ENCODE measurements at places on chromosomes 1 and 21.

DNA sequence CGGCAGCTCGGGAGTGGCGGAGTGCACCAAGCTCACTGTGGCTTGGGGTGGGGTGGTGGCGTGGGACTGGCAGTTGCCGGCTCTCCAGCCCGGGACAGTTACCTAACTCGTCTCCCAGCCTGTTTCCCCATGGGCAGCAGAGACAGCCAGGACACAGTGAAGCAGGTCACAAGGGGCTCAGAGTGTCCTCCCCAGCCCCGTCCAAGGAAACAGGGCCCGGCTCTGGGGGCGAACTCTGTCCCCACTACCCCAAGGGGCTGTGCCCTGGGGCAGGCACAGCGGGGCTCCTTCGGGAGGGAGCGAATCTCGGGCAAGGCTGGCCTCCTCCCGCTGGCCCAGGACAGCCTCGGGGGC is 759 bp downstream of the GPR157 start:
- no peak for DNase-seq

DNA sequence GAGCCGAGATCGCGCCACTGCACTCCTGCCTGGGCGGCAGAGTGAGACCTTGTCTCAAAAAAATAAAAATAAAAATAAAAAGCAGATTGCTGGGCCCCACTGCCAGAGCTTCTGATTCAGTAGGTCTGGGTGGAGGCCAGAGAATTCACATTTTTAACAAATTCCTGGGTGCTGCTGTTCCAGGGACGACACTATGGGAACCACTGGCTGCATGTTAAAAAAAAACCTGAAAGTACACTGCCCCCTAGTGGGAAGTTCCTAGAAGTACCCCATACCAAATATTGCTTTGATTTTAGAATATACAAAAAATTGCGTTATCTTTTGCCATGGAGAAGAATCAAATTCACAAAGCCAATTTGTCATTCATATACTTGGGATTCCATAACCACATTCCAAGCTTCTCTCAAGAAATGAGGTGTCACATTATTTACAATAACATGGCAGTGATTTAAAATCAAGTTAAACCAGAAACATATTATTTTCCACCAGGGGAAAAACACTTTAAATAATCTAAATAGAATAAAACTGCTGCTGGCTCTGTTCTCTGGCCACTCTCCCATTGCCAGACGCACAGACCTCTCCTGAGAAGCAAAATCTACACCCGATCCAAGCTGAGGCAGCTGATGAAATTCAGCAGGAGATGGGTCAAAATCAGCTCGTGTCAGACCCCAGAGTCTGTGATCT is 27.4 kb downstream of the SYF2 start:
- peak; percentile 60 for DNase-seq

GRCh38 chr1:189697113-189697512 is 780.6 kb downstream of the BRINP3 start:
- DNase-seq: no peak

DNA sequence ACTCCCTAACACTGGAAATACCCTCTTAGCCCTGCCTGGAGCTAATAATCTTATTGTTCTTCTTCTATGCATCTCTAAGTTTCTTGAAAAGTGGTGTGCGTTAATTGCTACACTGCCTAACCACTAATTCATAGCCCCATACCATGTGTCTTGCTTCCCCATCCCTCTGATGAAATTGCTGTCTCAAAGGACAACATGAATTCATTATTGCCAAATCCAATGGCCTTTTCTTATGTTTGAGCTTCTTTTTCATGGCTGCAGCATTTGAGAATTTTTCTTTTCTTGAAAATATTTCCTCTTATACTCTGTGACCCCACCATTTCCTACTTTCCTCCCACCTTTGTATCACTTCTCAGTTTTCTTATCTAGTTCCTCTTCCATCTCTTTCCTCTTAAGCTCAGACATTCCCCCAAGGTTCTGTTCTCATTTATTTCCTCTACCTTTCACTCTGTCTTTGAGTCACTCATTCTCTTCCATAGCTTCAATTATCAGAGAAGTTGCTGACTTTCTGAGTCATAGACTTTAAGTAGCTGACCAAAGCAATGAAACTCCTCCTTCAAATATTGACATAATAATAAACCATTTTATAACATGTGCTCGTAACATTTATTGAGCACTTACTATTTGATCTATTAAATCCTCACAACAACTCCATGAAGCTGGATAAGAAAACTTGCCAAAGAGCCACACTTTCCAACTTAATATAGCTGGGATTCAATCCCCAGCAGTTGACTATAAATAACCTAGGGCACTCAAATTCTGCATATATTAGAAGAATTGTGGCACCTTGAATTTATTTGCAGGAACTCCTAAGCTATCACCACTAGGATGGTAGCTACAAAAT is 35.5 kb upstream of the ATP6V1G3 start:
- no peak for DNase-seq

- DNase-seq: no peak
Measured at GRCh38 chr1:175599212-175599705, 144.1 kb downstream of the TNR start.

GRCh38 chr1:180586671-180587155 is 27.9 kb downstream of the OVAAL start:
- no peak for DNase-seq

DNA sequence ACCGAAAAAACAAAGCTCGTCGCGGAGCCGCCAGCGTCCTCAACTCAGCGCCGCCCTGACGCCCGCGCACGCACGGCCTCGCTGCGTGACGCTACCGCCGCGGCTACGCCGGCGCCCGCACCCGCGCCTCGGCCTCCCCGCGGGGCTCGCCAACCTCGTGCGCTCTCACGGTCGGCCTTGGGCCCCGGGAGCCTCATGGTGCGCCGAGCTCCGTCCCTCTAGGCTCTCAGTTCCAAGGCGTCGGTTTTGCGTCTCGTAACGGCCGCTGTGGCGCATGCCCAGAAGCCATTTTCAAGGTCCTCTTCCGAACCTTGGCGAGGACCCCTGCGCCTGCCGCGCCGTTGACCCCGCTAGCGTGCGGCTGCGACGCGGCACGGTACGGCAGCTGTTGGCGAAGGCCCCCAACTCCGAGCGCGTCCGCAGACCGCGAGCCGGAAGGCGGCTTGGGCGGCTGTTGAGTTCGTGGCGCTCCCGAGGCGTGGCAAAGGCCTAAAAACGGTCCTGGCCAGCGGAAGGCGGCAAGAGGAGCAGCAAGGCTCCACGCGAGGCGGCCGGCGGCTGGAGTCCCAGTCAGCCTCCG is at the start of gene HENMT1:
HENMT1 (minus strand) TSS at position 64 of the 580 bp plus-strand sequence. CDS start 1,209 bp downstream, outside the sequence.
- peak; percentile 58 for DNase-seq

DNA sequence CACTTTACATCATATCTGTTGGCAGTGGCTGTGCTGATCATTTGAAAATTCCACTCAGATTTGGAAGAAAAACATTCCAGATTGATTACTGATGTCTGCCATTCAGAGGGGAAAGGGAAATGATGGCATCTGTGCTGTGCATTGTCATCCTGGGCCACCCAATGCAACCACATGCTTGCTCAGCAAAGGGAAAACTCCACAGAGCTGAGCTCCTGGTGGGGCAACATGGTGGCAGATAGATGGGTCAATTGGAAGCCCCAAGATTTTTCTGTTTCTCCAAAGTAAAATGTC is 11.8 kb downstream of the OXCT2 start:
- DNase-seq: no peak

GRCh38 chr1:89125240-89125912 is 538 bp downstream of the GBP2 start:
- no peak for DNase-seq

GRCh38 chr1:62381831-62382657 is 54.8 kb upstream of the USP1 start:
- DNase-seq: no peak

DNA sequence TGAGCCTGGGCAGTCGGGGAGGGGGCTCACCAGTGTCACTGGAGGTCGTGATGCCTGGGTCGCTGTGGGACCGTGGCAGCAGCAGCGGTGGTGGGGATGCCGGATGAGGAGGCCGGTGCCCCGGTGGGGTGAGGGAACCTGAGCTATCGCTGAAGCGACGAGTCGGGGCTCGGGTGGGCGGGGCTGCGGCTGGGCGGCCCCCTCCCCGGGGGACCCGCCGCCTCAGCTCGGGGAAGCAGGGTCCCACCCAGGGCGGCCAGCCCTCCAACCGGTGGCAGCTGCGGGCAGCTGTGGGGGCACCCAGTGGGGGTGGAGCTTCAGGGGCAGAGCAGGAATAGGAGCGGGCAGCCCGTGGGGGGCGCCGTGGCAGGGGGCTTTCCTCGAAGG is 5.0 kb downstream of the ENTREP3 start:
- no peak for DNase-seq

DNA sequence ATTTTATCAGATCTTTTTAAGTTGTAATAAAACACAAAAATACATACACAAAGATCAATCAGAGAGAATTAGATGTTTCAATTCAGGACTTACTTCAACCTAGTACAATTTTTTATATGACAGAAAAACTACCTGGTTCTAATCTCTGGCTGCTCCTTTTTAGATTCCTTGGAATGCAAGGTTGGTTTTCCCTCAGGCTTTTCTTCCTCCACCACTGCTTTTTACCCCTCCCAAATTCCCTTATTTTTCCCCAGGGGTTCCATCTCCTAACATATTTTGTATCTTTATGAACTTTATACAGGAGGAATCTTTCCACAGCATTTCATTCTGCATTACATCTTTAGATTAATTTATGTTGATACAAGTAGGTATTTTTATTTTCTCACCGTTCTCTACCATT is 33.2 kb downstream of the PIK3R3 start:
- DNase-seq: no peak

DNA sequence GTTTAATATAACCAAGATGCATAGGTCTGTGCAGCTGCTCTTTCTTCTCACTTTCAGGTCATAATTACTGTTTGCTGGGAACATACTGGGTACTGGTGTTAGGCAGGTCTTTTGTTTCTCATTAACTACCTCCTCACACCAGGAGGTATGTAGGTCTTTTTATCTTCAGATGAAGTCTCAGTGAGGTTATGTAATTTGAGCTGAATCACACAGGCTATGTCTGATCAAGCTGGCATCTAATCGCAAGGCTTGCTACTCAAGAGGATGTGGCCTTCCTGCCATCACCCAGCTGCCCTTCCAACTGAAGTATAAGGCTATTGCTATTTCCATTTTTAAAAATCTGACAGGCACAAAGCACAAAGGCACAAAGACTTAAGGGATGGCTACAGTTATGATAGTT is 96.4 kb downstream of the RUNX1 start:
- no peak for DNase-seq

GRCh38 chr1:150813028-150813707 is 5.1 kb upstream of the CTSK start:
- DNase-seq: peak; percentile 26

- no peak for DNase-seq
Measured at GRCh38 chr1:26218906-26219494, 15.0 kb upstream of the CEP85 start.

GRCh38 chr1:247557926-247558674 is 9.2 kb downstream of the GCSAML start:
- no peak for DNase-seq

- no peak for DNase-seq
Measured at GRCh38 chr1:59541891-59542290, 245.0 kb downstream of the FGGY start.

DNA sequence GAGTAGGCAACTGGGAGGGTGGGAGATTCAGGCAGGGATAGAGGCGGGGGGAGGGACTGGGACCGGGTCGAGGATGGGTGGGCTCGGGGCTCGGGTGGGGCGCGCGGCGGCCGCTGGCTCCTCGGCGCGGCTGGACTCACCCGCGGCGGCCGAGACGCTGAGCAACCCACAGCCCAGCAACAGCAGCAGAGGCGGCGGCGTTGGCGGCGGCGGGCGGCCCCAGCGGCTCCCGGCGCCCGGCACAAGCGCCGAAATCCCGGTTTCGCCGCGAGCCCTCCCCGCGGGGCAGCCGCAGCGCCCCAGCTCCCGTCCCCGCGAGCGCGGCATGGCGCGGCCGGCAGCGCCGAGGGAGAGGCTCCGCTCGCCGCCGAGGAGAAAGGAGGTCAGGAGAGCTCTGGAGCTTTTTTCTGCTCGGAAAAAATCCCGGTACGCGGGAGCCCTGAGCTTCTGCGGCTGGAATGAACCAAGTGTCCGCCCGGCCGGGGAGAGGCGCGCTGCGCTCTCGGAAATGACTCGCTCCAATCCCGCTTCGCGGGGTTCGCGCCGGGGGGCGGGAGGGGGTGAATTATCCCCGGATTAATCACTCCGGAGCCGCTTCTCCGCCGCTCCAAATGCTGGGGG is at the start of gene CSMD2:
CSMD2 (minus strand) TSS at position 460 of the 621 bp plus-strand sequence; CDS start at position 327, 133 bp downstream.
- DNase-seq: peak; percentile 78

GRCh38 chr1:4600615-4601460 is 53.6 kb upstream of the AJAP1 start:
- DNase-seq: no peak

DNA sequence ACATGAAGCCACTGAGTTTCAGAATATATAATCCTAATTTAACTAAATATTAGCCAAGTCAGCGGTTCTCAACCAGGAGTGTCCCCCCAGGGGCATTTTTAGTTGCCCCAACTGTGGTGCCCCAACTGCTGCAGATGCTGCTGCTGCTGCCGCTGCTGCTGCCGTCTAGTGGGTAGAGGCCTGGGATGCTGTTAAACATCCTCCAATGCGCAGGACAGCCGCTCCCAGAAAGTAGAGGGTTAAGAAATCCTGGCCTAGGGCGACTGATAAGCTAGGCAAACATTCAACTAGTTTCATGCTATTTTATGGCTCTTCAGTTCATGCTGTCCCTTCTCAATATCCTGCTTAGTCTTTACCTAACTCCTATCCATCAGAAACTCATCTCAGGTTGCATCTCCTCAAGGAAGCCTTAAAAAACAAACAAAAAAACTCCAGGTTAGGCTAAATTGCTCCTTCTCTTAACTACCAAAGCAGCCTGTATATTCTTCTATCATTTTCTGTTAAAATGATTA is 9.9 kb upstream of the DCAF6 start:
- DNase-seq: no peak

DNA sequence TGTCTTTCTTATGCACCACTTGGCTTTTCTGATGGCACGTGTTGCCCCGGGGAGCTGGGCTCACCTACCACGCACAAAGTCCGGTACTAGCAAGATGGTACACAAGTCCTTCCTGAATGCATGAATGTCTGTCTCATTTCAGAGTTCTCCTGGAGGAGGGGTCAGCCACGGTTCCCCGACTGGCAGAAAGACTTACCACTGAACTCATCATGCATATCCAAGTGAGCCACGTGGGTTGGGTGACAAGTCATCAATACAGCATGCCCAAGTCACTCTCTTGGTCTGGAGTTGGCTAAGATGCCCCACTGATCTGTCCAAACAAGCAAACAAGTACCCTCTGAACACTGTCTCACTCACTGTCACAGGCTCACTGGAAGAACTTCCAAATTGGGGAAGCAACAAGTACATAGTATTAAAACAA is 28.6 kb upstream of the MX1 start:
- no peak for DNase-seq

DNA sequence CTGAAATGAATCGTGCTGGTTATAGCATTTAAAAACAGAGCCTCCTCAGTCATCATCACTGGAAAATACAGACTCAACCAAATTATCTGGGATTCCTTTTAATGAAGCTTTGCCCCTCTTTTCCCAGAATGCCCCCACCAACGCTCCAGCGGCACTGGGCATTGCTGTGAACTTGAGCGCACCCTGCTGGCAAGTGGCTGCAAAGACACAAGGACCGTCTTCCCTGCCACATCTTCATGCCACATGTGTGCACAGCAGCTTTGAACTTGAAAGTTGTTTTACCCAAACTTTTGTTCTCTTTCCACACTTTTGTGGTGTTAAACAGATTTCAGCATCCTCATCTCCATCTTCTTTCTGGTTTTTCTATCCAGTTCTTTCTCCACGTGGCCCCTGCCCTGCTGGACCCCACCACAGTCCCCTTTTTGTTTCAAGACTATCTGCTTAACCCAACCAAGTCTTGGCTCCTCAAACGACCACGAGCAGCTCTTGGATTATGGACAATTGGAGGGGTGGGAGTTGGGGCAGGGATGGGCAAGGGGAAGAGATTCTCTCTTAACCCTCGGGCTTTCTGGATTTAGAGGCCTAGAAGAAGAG is 12.8 kb upstream of the LMX1A start:
- DNase-seq: peak; percentile 77

GRCh38 chr1:20486457-20487235 is 636 bp upstream of the CAMK2N1 start:
- peak; percentile 81 for DNase-seq

All from midbrain (tissue), 1 donor.